ENCODE measurements at places on chromosomes 3 and 15.

- DNase-seq: no peak
Measured at GRCh38 chr3:56980798-56981390, 79.6 kb upstream of the SPATA12 start.

DNA sequence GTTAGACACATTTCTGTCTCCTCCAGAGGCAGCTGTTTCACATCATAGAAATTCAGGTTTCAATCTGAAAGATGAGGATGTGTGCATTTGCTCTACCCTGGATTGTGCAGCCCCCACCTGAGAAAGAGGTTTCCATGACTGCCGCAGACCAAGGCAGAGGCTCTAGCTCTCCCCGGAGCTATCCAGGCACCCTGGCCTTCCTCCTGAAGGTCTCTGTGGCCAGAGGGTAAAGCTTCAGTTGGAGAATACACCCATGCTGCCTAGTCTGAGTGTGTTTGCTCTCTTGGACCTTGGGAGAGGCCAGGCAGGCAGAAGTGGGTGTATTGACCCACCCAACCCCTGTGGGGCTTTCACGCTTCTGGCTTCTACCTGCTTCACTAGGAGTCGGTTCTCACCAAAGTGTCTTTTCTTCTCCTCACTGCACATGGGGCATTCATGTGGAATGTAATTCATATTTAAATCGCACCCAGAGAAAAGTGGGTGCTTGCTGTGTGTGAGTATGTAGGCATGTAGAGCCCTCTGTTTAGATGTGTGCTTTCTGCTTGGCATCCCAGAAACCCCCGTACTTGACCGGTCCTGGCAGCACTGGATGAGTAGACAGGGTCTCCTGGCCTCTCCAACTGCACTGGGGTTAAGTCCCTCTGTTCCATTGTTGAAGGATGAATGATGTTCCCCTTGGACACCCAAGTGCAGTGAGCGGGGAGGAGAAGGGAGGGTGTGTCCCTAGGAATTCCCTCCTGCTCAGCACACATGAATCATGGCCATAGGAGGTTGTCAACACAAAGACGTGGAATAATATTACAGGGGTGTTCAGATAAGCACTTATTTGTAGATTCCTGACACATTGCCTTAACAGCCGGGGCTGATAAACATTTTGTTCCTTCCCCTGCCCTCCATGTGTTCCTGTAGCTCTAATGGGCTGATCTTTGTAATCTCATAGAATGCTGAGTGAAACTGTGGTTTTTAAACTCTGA, 20.3 kb upstream of the RAB6B start:
- no peak for DNase-seq

DNA sequence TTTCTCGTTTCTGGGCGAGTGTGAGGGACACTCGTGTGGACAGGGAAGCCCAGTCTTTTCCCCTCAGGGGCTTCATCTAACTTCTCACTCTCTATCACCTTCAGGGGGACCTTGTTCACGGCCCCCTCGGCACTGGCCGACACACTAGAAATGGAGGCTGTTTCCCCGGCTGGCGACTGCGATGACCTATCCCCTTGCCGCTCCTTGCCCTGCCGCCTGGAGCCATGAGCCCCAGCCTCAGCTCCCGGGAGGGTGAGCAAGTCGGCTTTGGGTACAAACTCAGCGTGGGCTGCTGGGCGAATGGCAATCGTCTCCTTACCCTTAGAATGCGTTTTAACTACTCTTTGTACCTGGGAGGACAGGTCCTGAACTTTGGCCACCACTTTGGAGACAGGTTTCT, 41.0 kb downstream of the FMN1 start:
- no peak for DNase-seq

GRCh38 chr3:172289583-172289982, 158.7 kb downstream of the GHSR start:
- no peak for DNase-seq

All from SHP77 (cell line).